ENCODE measurements at places on chromosomes 3 and 15. TPM values are rescaled to one million over a fixed set of nuclear protein-coding genes. Genes with fewer than 3 reads are reported as not detected.
A peak's percentile ranks its signal among the peaks of the same experiment; 100 is the strongest.

DNA sequence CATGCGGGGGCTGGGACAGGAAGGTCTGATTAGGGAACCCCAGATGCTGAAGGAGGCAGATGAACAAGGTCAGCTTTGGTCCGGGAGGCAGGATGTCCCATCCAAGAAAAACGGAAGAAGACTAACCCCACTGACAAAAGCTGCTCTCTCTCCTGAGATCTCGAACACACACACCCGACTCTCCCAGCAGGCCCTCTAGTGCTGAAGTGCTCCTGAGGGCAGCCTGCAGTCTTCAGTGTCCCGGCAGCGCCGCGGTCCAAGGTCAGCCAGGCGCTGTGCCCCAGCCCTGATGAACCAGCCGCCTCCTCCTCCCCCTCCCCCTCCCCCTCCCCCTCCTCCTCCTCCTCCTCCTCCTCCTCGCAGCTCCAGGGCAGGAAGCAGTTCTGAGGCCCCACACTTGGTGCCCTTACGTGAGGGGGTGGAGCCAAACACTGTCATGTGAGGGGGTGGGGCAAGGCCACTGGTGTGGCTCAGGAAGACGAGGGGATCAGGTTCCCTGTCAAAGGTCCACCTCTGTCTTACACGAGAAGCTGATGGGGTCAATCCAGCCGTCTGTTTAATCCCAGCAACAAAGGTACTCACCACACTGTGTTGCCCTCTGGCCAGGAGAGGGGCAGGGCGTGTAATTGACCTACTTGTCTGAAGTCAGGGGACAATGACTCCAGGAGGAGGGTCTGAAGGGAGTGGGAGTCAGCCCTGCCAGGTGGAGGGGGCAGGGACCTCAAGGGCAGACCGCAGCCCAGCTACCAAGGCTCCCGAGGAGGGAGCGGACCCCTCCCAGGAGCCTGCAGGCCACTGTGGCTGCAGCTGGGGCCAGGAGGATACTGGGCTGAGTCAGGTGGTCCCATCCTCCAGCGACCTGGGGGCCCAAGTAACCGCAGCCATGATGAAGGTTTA is 34.3 kb downstream of the PRR23E start:
- DNase-seq: peak; percentile 54

- DNase-seq: peak; percentile 85
Observed at GRCh38 chr3:42117175-42118008, 26.2 kb downstream of the TRAK1 start.

GRCh38 chr3:194485881-194486539 is 792 bp downstream of the ATP13A3 start:
- DNase-seq: peak; percentile 62

Gene PLA2G4E
- not detected for total RNA-seq

Gene BUB1B
- 23.4 TPM for total RNA-seq

Data from GM23248 (cell line).